ENCODE measurements at places on chromosomes 5 and 9.

GRCh38 chr5:127587246-127587917 is 61.5 kb upstream of the CTXN3 start:
- no peak for DNase-seq

- DNase-seq = no peak
Observed at GRCh38 chr9:91905991-91906469, 44.0 kb downstream of the ROR2 start.

DNA sequence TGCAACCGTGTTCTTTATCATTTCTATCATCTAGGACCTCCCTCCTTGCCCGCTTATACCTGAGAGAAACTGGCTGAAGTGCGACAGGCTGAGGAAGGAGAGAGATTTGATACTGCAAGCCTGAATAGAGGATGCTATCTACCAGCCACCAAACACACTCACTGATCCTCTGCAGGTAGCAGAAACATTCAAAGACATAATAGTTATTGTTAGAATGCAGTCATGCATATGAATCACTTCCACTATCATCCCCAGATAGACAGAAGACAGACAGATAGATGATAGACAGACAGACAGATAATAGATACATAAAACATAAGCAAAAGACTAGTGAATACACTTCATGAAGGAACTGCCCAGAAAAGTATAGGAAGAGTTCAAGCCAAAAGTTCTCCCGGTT is 32.9 kb downstream of the FAM81B start:
- DNase-seq = no peak

DNA sequence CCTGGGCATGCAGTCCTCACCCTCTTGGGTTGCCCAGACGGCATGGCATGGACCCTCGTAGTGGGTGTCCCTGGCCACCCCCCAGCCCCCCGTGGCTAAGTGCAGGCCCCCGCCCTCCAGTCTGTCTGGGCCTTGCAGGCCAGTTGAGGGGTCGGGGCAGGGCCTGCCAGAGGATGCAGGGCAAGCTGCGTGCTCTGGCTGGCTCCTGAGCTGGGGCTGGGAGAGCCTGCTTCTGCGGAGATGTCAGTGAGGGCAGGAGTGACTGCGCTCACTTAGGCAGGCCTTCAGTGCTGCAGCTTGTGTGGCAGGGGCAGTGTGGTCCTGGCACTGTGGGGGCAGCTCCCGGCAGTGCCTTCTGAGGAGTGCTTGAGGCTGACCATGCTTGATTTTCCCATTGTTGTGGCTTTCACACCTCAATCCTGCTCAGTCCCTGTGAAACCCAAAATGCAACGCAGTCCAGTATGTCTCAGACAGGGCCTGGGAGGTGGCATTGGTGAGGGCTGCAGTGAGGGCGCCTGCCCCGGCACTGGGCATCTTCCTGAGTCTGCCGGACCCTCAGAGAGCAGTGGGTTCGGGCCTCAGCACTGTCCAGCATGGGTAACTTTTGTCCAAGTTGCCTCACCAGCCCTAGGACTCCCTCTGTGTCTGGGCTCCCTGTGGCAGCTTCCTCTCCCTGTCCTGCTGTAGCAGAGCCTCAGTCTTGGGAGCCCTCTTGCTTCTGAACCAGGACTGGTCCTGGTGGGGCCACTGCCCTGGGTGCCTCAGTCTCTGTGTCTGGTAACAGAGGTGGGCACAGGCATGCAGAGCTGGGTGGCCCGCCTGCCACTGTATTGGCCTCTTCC is 93.0 kb downstream of the PHF2 start:
- DNase-seq = no peak

- no peak for DNase-seq
Observed at GRCh38 chr9:6072865-6073264, 57.4 kb upstream of the RANBP6 start.

DNA sequence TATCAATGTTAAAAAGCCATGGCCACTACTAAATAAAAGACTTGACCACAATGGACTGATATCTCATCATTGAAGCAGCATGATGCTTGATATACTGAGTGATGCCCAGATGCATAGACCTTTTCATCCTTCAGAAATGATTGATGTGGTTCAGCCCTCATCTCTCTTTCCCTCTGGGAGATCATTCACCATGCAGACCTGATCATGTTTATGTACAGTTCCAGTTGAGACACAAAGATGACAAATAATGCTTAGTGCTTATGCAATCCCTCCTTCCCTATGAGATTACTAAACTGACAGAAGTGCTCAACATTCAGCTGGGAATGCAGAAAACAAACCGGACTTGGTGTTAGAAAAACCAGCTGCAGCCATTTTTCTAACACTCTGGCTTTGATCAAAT is 91.9 kb upstream of the TLR4 start:
- no peak for DNase-seq

DNA sequence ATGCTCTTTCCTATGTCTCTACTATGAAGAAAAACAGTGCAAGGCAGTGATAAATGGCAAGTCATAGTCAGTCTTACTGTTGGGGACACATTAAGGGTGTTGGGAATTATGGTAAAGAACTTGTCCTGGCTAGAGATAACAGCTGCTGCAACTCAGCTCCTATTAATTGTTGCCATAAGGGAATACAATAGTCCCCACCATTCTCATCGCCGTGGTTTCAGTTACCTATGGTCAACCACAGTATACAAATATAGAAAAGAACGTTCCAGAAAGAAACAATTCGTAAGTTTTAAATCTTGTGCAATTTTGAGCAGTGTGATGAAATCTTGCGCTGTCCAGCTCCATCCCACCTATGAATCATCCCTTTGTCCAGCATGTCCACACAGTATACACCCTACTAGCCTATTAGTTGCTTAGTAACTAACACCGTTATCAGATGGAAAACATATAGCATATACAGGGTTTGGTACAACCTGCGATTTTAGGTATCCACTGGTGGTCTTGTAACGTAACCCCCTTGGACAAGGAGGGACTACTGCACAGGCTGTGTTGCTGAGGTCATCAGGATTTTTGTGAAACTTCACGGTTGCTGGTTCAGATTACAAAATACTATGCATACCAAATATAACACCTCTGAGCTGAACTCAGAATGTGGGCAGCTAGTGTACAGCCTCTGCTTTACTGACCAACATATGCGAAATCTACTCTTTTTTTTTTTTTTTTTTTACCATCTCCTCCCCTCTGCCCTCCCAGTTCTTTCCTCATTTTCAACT is 53.5 kb downstream of the ZFR start:
- DNase-seq = no peak

DNA sequence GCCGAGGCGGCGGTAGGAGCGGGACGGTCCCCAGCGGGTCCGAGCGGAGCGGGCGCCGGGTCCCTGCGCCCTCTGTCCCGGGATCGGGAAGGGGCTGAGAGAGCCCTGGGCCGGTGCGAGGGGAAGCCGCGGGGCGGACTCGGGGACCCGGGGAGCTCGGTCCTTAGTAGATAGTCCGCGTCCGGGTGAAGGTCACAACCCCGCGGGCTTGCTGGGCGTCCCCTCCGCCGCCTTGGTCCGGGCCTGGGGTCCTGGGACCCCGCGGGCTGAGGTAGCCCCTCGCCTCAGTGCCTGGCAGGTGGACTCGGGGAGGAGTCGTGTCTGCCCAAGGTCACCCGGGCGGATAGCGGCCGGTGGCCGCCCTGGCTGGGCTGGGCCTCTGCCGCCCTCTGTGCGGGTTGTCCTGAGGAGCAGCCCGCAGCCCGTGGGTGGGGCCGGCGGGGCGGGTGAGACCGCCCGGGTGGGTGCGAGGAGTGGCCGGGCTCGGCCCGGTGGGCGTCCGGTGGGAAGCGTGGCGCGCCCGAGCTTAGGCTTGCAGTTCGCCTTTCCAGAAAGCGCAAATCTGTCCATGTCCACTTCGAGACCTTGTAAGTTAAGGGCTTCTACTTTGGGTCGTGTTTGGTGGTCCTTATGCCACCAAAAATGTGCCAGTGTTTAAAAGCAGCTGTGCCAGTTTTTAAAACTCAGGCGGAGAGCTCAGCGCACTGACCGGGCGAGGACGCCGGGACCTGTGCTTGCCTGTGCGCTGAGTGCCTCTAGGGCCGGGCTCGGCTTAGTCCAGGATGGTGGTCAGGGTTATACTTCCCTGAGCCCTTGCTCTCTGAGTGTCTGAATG is 554 bp downstream of the SDHA start:
- no peak for DNase-seq

DNA sequence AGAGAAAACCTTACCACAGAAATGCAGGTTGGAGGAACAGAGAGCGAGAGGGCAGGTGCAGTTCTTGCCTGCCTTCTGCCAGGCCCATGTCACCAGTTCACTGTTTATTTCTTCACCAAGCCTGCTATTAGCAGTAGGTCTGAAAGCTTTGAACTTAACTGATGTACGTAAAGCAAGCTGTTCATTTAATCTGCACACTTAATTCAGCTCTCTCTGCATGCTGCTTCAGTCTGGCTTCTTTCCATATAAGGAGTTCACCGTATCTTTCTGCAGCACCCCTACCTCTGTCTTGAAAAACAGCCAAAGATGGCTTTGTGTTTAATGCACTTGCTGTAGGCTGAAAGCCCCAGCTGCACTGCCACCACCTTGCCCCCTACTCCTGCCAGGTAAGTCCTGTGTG is 205.1 kb downstream of the RAB3C start:
- DNase-seq = no peak

DNA sequence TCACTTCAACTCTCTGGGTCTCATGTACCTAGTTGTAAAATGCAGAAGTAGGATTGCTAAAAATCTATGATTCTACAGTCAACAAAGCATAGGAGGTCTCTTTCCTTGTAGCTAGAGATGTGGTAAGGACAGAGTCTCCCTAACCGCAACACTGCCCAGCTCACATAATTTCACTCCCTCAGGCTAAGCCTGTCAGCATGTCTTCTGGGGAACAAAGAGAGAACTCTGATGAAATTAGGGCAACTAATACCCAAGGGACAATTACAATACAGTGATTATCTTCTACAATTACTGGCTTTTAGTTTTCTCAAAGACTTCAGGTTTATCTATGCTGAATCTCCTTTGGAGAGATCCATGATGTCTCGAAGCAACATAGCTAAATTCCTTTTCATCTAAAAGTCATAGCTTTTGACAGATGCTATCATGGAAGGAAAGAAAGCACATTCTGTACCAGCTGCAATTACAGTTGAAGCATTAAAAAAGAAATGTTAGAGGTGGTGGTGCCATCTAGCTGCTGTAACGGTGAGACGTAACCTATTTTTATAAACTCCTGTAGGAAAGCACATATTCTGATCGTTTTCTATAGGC is 141.1 kb upstream of the TARS1 start:
- no peak for DNase-seq

GRCh38 chr5:2370626-2371418 is 380.7 kb downstream of the IRX2 start:
- DNase-seq = no peak

- DNase-seq = no peak
Observed at GRCh38 chr5:179323026-179323870, 22.0 kb downstream of the ADAMTS2 start.
